ENCODE measurements at places on chromosomes 4 and X. TPM values are rescaled to one million over a fixed set of nuclear protein-coding genes. Genes with fewer than 3 reads are reported as not detected.

GRCh38 chr4:144421839-144422565, 224.0 kb upstream of the HHIP start:
- peak; percentile 29 for DNase-seq

Gene NAT8L
- polyA plus RNA-seq = 12.5 TPM

Gene ATP2B3
- polyA plus RNA-seq = 0.37 TPM

GRCh38 chrX:40152741-40153344, 55.1 kb upstream of the BCOR start:
- no peak for DNase-seq

DNA sequence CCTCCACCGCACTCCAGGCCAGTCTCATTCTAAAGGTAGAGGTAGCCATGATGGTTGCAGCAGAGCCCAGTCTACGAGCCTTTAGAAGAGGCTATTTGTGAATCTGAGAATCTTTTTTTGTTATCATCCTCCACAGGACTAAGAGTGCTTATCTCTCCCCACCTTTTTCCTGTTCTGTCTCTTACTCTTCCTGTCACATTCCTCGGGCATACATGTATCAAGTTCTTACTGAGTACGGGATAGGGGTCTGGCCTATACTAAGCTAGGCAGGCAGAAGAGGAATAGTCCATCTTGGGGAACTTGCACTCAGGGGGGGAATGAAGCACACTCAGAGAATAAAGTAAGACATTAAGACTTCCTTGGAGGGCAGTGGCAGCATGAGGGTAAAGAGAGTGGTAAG, 25.7 kb downstream of the LAS1L start:
- DNase-seq = no peak

Gene USP51
- polyA plus RNA-seq = 3.4 TPM

Gene SMR3B
- not detected for polyA plus RNA-seq

DNA sequence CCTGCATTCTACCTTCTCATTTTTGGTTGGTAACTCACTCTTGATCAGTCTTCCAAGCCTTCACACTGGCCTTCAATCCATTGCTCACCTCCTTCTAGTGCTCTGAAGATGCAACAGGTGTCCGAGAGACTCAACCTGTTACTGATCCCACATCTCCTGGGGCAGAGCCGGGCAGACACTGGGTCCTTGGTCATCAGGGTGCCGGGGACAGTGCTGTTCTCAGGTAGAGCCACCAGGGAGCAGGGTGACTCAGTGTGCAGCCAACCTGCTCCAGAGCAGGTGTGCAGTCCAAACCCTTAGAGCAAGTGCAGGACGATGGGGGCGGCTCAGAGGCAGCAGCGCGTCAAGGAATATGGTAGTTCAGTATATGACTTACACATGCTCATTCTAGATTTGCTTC, 188.4 kb downstream of the DHX15 start:
- no peak for DNase-seq

DNA sequence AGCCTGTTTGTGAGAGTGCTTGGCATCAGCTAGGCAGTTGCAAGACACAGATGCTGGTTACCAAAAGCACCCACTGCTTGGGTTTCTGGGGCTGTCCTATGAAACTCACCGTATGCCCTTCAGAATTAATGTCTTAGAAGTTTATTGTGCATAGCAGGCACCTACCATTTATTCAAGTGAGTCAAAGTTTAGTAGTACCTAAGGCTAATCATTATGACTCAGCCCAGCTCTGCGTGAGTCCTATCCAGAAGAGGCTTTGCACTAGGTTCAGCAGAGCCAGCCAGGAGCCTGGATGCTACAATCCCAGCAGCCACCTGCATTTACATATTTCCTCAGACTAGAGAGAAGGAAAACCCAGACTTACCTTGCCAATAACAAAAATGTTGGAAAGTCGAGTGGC, 4.2 kb downstream of the RPS4X start:
- no peak for DNase-seq

GRCh38 chr4:112290341-112290740, 4.6 kb upstream of the TIFA start:
- DNase-seq = no peak

Gene MUC7
- polyA plus RNA-seq = not detected

- DNase-seq = no peak
Measured at GRCh38 chr4:152508818-152509217, 27.1 kb downstream of the FBXW7 start.

DNA sequence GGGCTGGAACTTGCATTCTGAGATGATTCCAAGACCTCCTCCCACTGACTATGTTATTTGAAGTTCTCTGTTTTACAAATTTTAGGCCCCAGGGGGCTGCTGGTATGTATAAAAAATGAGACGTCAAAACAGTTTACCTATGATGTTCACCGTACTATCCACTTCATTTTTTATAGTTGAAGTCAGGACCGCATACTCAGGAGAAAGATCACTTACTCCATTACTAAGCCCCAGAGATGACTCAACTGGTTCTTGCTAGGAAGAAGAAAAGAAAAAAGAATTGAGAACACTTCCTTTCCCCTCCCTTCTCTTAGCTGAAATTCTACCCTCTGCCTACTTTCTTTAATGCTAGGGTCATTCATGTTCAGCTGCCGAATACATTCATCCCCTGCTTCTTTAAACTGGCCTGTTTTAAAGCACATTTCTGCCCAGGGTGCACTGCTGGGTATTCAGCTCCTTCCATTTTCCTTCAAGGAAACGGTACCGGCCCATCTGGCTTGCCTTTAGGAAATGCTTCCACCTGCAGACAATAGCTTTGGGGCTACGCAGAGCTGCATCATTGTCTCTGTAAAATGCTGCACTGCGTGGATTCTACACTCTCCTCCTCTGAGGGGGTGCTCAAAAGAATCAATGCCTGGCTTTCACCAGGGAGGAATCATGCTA, 66.2 kb downstream of the IRF2 start:
- no peak for DNase-seq

GRCh38 chr4:169707958-169708643, 49.6 kb downstream of the HPF1 start:
- no peak for DNase-seq

- DNase-seq = no peak
Measured at GRCh38 chr4:146453181-146453807, 68.4 kb downstream of the SLC10A7 start.

GRCh38 chr4:36039026-36039425, 205.3 kb downstream of the ARAP2 start:
- DNase-seq = no peak

GRCh38 chr4:48403779-48404178, 62.5 kb downstream of the SLAIN2 start:
- no peak for DNase-seq

- peak; percentile 25 for DNase-seq
Measured at GRCh38 chr4:127778102-127778501, 4.0 kb upstream of the HSPA4L start.

GRCh38 chr4:126081336-126081735, 766.6 kb downstream of the FAT4 start:
- DNase-seq = no peak

Gene APOOL
- polyA plus RNA-seq = 7.2 TPM

GRCh38 chr4:73664470-73664869, 44.2 kb upstream of the RASSF6 start:
- no peak for DNase-seq

- peak; percentile 58 for DNase-seq
Measured at GRCh38 chr4:127479031-127479622, 153.6 kb upstream of the INTU start.

Gene EPHA5
- not detected for polyA plus RNA-seq

DNA sequence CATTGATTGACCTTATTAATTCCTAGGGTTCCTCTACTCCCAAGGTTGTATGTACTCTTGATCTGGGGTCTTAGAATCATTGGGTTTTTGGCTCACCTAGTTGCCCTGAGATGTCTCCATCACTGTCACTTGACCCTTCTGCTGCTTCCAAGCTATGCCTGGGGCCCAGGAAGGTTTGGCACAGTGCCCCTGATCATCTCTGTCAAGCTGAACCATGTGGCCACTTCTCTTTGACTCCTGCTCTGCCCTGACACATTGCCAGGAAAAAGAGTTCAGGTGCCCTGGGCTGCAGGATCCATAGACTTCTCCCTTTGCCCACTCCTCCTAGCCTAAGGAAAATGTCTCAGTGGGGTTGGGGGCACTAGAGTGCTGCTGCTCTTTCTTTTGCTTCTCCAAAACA, 3.9 kb upstream of the CHST7 start:
- DNase-seq = no peak

Gene DMRTC1B
- polyA plus RNA-seq = 3.9 TPM

Gene ARSJ
- 3.6 TPM for polyA plus RNA-seq

GRCh38 chr4:133565379-133565778, 416.3 kb downstream of the PCDH10 start:
- DNase-seq = peak; percentile 41

DNA sequence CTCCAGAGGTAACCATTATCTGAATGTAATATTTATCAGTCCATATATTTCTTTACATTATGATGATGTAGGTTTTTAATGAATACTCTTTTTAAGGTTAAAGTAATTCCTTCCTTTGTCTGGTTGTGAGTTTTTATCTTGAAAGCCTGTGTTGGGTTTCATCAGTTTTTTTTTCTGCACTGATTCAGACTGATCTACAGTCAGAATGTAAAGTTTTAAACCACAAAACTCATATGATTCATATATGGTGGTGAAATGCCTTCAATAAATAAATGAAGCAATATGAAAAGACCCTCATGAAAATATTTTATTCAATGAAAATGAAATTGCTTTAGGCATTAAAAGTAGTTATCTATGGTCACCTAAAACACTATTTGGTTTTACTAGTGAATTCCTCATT, 47.1 kb downstream of the SORBS2 start:
- DNase-seq = no peak

Gene HERC6
- 7.4 TPM for polyA plus RNA-seq

Gene MTMR8
- 1.3 TPM for polyA plus RNA-seq

- no peak for DNase-seq
Measured at GRCh38 chr4:20421603-20421985, 169.9 kb downstream of the SLIT2 start.

DNA sequence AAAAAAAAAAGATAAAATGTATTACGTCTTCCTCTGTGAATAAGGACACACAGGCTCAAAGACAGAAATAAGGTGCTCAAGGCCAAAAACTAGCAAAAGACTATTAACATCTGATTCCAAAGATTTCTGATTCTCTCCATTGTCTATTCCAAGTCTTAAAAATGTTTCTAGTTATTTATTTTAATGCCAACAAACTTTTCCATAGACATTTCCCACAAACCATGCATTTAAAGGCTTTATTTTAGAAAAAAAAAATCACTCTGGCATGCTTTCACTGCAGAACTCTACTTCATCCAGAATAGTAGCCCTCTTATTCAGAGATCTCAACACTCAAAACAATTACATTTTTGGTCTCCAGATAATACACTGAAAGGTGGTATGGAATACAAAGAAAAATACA, 545.0 kb upstream of the TENM3 start:
- DNase-seq = no peak

Gene GRIPAP1
- polyA plus RNA-seq = 24.0 TPM

DNA sequence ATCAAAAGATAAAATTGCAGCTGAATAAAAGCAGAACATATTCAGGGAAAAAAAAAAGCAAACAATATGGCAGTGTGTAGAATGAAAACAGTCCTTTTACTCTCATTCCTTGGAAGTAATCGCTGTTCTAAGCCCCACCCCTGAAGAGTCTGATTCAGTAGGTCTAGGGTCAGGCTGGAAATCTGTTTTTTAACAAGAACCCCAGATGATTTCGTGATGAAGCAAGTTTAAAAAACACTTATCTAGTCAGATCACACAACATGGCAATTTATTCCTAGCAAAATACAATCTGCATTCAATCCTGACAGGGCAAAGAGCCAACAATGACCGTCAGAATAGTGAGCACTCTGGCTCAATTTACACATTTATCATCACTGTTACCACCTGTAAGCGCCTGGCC, 16.1 kb downstream of the FAM120C start:
- no peak for DNase-seq

GRCh38 chrX:136889269-136889668, 8.7 kb upstream of the RBMX start:
- DNase-seq = no peak

Gene ETDC
- not detected for polyA plus RNA-seq

GRCh38 chr4:122542411-122543236, 78.2 kb downstream of the IL21 start:
- DNase-seq = no peak

GRCh38 chr4:6152869-6153705, 47.3 kb downstream of the JAKMIP1 start:
- DNase-seq = no peak

GRCh38 chr4:177109769-177110168, 199.9 kb upstream of the NEIL3 start:
- no peak for DNase-seq

Gene ACE2
- polyA plus RNA-seq = 32.4 TPM

DNA sequence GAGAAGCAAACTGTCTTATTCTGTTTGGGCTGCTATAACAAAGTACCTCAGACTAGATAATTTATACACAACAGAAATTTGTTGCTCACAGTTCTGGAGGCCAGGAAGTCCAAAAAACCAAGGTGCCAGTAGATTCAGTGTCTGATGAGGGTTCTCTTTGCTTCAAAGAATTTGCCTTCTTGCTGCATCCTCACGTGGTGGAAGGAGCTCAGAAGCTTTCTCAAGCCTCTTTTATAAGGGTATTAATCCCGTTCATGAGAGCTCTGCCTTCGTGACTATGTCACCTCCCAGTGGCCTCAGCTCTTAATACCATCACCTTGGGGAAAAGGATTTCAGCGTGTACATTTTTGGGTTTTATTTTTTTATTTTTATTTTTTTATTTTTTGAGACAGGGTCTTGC, 20.1 kb downstream of the CA5B start:
- DNase-seq = no peak

- no peak for DNase-seq
Measured at GRCh38 chr4:33111117-33111516, 2390.9 kb downstream of the PCDH7 start.

DNA sequence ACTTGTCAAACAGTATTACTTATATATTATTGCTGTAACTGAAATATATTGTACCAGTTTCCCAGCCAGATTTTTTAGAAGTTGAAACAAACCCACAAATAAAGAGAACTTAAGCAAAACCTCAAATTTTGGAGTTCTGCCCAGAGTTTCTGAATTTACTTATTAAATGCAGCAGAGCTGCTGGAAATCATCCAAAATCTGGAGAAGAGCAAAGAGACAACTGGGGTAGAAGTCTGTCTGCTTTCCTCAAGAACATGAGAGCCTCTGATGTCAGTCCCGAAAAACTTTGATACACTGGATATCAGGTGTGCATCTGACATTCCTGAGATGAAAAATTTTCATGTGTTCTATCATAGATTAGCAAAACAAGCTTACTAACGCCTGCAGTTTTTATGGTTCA, 325.9 kb downstream of the NR3C2 start:
- DNase-seq = no peak
